Endothelial cell of umbilical vein (primary cell): ENCODE measurements at places on chromosomes 6 and 20. TPM values are rescaled to one million over a fixed set of nuclear protein-coding genes. Genes with fewer than 3 reads are reported as not detected.

Gene CLPSL1
- total RNA-seq: not detected in 2 replicates

Gene TREML2
- not detected in 2 replicates for total RNA-seq

Gene POU5F1
- total RNA-seq: not detected in 2 replicates

Gene FUT9
- total RNA-seq: not detected in 2 replicates

Gene PPIL6
- total RNA-seq: 0.25 and 0.33 TPM in 2 replicates

Gene RUNX2
- total RNA-seq: 0.28 TPM in 1 of 2 replicates, not detected in the other

Gene TINAG
- total RNA-seq: 0.21 TPM in 1 of 2 replicates, not detected in the other

Gene GJA10
- total RNA-seq: not detected in 2 replicates

Gene SLC44A4
- 0.12 and 0.84 TPM in 2 replicates for total RNA-seq

Gene BANF2
- not detected in 2 replicates for total RNA-seq

Gene MTFR2
- 7.4 and 7.7 TPM in 2 replicates for total RNA-seq

DNA sequence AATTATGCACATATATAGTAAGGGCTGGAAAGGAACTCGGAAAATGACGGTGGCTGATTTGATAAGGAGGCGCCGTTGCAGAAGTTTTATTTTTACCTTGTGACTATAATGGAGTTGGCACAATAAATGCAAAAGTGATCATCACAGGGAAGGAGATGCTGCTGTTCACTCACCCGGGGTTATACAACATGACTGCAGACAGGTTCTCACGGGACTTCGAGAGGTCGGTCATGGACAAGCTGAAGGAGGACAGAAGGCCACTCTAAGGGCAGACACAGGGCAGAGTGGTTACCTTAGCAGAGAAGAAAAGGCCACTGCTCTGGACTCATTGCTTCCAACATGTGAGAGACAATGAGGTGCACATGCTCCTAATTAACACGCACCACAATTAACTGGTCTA, 168.6 kb downstream of the KIF16B start:
- no peak for DNase-seq

DNA sequence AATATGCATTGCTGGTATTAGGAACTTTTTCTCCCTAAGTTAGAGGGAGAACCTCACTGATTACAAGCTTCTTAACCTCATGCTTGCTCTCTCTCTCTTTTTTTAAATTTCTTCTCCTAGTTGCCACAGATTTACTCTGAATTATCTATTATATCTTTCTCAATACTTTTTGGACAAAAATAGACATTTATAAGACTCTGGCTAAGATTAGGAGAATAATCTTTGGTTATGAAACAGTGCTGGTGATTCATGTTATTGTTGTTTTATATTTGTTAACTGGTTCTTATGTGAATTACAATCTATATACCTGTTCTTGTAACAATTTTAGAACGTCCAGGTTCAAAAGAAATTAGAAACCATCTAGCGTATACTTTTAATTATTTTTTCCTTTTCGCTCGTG, 187.8 kb downstream of the OGFRL1 start:
- DNase-seq: no peak

DNA sequence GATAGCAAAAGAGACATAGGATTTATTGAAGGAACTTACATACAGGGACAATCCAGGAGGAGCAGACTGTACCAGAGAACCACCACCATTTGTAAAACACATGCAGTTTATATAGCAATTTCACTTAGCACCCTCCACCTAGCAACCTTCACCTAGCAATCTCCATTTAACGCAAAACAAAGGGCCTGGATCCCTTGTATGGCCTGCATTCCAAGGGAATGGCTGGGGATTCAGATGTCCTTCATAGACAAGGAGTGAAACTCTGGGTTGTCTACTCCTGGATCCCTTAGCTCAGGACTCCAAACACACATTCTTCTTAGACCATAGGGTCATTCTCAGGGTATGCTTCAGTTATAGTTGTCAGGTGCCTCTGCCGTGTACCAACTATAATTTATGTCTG, 1324.9 kb downstream of the HACE1 start:
- DNase-seq: no peak

- no peak for DNase-seq
Observed at GRCh38 chr6:80728101-80728750, 621.8 kb downstream of the BCKDHB start.

DNA sequence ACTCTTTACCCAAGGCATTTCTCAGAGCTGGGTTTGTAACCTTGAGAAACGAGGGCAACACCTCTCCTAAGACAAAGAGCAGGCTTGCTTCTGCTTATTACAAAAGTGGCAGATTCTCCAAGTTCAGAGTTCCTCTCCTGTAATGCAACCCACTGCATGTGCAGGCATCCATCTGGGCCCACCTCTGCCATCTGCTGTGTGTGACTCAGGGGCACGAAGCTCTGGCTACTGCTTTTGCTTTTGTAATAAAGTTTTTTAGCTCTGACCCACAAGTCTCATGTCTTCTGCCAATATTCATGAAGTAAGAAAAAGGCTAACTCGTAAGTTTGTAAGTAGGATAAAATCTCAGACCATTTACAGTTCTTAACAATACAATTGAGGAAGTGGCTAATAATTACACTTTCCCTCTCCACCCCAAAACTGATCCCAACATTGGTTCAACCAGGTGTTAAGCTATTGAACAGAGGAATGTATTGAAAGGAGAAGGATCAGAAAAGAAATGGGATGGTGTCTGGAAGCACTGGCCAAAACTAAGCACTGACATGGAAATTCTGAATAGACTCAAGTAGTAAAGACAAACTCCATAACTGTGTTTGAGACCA, 51.7 kb upstream of the SMLR1 start:
- no peak for DNase-seq

DNA sequence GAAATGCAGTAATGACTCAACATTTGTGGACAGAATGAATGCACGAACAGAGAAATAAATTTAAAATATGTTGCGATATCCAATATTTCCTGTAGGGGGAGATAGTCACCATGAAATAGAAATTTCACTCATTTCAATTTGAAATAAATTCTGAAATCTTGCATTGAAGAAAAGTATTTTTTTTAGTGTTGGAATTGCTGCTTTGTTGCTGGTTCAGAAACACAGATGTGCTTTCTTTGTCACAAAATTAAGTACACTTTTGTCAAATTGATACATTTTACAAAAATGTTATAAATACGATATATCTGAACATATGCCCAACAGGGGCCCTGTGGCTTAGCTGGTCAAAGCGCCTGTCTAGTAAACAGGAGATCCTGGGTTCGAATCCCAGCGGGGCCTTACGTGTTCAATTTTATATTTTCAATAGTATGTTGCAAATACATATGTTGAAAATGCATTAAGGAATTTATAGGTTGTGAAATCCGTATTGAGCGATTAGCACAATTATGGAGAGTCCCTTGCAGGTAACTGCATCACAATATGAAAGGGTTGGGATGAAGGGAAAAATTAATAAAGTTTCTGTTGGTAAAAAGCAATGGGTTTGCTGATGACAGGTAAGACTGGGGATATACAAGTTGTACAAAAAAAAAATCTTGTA, 85.4 kb upstream of the PRSS16 start:
- peak; percentile 68 for DNase-seq

- no peak for DNase-seq
Observed at GRCh38 chr6:37305841-37306425, 47.9 kb upstream of the RNF8 start.

DNA sequence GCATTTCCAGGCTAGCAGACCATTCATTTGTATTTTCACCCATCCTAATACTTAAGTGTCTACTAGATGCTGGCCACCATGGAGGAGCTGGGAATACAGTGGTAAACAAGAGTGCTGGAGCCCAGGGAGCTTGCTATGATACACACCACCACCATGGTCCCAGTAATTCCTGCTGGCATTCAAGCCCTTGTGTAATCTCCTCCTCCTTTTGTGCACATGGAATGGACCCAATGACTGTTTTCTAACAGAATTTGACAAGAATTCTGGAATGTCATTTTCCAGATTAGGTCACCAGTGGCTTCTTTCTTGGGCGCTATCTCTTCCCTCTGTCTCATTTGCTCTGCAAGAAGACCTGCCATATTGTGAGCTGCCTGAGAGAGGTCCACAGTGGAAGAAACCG, 552.0 kb downstream of the C6orf118 start:
- DNase-seq: no peak

DNA sequence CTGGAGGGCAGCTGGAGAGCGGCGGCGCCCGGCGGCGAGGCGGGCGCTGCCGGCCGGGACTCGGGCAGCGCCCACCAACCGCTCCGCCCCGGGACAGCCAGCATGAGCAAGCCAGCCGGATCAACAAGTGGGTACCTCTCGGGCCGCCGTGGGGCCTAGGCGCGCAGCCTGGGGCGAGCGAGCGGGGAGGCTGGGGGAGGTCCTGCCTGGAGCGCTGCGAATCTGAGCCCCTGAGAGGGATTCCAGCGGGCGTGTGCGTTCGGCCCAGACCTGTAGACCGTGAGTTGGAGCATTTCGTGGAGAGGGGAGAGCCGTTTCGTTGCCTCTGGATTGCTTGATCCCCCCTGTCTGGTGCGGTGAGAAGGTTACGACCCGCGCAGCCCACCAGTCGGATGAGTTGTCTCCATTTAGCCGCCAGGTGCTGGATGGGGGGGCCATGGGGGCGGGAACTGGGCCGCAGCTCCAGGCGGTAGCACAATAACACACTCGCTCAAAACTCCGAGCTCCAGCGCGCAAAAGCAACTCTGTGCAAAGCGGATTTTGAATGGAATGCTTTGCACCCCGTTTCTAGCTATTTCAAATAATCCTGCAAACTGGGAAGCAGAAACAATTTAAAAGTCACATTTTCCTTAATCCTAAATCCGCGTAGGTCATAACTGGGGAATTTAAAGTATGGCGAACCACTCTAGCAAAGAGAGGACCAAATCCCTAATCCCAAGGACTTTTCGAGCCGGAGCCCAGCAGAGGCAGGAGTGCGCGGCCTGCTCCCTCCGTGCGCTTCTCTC, 1.0 kb downstream of the NR2E1 start:
- no peak for DNase-seq

GRCh38 chr6:56827908-56828649, 126.8 kb upstream of the BEND6 start:
- DNase-seq: no peak

- DNase-seq: no peak
Observed at GRCh38 chr6:44935693-44936300, 392.3 kb upstream of the RUNX2 start.

GRCh38 chr20:9375221-9375681, 139.1 kb upstream of the LAMP5 start:
- DNase-seq: no peak

GRCh38 chr20:57467742-57468141, 57.2 kb downstream of the CTCFL start:
- DNase-seq: no peak

GRCh38 chr6:422433-423054, 31.0 kb downstream of the IRF4 start:
- no peak for DNase-seq

GRCh38 chr20:60718743-60719480, 533.1 kb upstream of the CDH4 start:
- DNase-seq: no peak

DNA sequence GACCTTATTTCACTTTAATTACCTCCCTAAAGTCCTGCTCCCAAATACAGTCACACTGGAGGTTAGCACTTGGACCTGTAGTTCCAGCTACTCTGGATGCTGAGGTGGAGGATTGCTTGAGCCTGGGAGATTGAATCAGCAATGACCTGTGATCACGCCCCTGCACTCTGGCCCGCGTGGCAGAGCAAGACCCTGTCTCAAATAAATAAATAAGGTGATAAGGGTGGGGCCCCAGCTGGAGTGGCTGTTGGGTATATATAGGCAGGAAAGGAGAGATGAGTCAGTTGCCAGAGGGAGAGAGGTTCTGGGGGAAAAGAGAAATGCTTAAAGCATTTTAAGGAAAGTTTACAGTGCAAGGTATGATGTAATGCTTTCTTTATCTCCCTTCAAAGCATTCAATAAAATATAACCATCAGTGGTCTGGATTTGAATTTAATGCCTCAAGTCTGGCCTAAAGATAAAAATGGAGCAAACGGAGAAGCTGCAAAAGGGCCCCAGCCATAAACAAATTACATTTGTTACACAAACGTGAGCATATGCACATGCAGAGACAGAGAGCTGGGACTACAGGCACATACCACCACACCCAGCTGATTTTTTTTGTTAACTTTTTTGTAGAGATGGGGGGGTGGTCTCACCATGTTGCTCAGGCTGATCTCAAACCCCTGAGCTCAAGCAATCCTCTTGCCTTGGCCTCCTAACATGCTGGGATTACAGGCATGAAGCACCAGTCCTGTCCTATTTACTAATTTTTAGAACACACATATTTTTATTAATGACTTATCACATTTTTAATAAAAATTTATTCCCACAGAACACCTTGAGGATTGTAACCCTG, 6.1 kb upstream of the PM20D2 start:
- no peak for DNase-seq
